Natural killer cell (primary cell): ENCODE measurements at places on chromosomes 1 and 21.
A peak's percentile ranks its signal among the peaks of the same experiment; 100 is the strongest.

GRCh38 chr1:214349008-214349407 is 68.0 kb downstream of the SMYD2 start:
- DNase-seq: no peak

DNA sequence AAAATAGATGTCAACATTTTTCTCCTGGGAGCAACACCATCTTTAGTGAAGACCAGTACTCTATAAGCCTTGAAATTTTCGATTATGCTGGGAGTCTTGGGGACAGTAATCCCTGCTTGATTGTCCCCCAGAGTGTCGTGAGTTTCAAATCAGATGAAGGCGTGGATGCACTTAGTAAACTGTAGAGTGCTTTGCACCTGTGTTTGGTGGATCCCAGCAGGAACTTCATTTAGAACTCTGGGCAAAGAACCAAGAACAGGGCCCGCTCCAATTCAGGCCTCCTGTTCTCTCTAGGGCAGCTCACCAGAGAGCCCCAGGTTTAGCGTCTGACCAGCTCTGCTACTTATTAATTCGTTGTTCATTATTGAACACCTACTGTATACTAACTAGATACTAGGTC is 1.5 kb downstream of the GPX7 start:
- no peak for DNase-seq

- no peak for DNase-seq
Observed at GRCh38 chr21:41447356-41447755, 21.3 kb downstream of the MX1 start.

GRCh38 chr1:235050911-235051360 is 77.7 kb downstream of the TOMM20 start:
- DNase-seq: no peak

GRCh38 chr1:87045761-87046304 is 131.4 kb downstream of the HS2ST1 start:
- peak; percentile 82 for DNase-seq
